Activated CD4-positive, alpha-beta T cell treated with anti-CD3 and anti-CD28 coated beads, Interleukin-2, amount 50 U/mL, for 48 hours (primary cell): ENCODE measurements at places on chromosomes 16 and 17.
A peak's percentile ranks its signal among the peaks of the same experiment; 100 is the strongest.

- no peak for DNase-seq
Observed at GRCh38 chr16:19563377-19563776, 7.9 kb downstream of the VPS35L start.

DNA sequence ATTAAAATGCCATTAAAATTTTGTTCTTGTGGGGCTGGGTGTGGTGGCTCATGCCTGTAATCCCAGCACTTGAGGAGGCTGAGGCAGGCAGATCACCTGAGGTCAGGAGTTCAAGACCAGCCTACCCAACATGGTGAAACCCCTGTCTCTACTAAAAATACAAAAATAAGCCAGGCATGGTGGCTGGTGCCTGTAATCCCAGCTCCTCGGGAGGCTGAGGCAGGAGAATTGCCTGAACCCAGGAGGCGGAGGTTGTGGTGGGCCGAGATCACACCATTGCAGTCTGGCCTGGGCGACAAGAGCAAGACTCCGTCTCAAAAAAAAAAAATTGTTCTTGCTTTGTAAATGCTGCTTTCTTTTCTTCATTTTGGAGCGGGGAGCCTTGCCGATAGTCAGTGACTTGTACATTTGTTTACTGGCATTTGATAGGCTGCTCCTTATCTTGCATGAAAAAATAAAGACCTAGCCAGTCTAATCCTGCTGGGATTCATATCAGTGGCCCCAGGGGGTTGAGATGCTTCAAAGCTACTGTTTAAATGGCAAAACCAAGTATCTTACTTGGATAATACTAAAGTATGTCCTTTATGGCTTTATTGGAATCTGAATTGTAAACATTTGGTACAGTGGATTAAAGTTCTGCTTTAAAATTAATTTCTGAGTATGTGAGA lies 3.3 kb upstream of the CLTC start:
- DNase-seq, result no peak

DNA sequence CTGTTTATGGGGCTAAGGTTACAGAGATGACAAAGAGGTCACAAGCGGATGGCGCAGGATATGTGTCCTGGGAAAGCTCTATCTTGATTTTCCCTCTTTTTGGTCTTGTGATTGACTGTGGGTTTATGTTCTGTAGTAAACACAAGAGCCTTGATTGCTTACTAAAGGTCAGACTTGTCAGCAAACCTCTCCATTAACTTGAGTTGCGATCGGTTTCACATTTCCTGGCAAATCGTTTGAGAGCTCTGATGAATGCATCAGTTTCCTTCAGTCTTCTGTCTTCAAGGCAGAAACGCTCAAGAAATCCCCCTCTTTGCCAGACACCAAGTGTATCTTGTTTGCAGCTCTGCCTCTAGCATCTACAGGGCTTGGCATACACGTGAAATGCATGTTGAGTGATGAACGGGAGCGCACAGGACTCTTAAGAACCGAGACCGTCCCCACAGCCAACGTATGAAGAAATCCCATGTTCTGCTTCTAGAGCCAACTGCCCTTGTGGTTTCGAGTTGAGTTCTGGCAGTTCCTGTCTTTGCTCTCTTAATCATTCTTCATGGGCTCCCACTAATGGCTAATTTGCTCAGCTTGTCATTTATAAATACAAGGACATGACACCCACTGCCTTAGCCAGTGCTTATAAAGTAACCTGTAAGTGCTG lies 143.3 kb downstream of the PITPNC1 start:
- DNase-seq, result no peak

GRCh38 chr16:68719993-68720489 lies 17.1 kb upstream of the CDH1 start:
- DNase-seq, result peak; percentile 20

DNA sequence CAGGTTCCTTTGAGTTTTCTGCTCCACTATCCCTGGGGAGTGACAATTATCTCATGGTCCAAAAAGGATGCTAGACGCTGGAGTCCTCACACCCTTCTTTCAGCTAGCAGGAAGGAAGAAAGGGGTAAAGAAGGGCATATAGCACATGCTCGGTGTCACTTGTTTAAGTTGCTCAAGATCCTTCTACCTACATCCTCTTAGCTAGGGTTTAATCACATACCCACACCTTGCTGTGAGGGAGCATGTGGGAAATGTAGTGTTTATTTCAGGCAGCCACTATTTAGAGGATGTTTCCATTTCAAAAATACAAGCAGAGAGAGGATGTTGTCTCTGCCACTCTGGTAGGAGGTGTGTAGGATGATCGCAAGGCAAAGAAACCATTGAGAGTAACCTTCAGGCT lies 4.5 kb downstream of the PRKCB start:
- DNase-seq, result no peak

GRCh38 chr16:58331024-58331707 lies 36.3 kb upstream of the PRSS54 start:
- no peak for DNase-seq

DNA sequence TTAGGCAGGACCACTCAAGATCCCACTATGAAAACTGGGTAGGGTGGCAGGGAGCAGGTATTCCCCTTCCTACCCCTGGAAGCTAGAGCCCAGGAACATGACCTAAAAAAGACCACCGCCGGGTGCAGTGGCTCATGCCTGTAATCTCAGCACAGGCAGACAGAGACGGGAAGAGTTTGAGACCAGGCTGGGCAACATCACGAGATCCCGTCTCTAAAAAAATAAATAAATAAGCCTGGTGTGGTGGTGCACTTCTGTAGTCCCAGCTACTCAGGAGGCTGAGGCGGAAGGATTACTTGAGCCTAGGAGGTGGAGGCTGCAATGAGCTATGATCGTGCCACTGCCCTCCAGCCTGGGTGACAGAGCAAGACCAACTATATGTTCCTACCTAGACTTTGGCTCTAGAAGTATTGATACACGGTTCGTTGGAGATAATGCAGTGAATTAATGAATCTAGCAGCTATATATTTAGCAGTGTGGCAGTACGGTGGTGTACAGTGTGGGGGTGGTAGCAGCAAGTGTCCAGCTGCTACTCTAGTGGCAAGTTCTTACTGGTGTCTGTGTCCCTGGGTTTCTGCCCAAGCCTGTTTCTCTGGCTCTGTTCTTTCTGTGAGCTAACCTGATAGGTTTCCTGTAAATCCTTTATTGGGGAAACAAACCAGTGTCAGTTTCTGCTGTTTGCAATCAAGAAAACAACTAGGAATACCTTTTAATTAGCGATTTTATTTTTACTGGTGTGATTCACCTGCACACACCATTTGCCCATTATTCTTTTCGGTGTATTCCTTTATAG lies 3.3 kb upstream of the USP31 start:
- DNase-seq, result no peak

- no peak for DNase-seq
Observed at GRCh38 chr16:77918809-77919707, 103.3 kb upstream of the CLEC3A start.
